ENCODE measurements at places on chromosomes 1 and 21. TPM values are rescaled to one million over a fixed set of nuclear protein-coding genes. Genes with fewer than 3 reads are reported as not detected.

- DNase-seq, result no peak
Observed at GRCh38 chr1:54619749-54620148, 3.6 kb downstream of the FAM151A start.

DNA sequence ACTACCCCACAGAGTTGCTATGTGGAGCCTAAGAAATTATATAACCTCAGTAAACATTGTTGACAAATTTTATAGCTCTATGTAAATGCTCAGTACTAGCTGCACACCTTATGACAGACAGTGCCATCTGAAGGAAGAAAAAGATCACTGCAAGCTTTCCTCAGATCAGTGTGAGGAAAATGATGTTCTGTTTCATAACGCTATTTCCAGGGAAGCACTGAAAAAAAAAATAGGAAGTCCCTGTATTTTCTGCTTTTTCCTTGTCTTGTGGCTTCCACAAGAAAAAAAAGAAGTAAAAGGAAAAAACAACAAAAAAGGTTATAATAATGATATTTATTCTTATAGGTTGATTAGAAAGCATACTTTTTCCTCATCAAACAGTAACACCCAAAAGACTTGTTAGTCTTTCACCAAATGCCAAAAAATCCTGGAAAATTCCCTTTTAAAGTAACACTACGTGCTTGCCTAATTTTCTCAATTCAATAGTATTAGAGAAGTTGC is 23.2 kb downstream of the LYST start:
- no peak for DNase-seq

DNA sequence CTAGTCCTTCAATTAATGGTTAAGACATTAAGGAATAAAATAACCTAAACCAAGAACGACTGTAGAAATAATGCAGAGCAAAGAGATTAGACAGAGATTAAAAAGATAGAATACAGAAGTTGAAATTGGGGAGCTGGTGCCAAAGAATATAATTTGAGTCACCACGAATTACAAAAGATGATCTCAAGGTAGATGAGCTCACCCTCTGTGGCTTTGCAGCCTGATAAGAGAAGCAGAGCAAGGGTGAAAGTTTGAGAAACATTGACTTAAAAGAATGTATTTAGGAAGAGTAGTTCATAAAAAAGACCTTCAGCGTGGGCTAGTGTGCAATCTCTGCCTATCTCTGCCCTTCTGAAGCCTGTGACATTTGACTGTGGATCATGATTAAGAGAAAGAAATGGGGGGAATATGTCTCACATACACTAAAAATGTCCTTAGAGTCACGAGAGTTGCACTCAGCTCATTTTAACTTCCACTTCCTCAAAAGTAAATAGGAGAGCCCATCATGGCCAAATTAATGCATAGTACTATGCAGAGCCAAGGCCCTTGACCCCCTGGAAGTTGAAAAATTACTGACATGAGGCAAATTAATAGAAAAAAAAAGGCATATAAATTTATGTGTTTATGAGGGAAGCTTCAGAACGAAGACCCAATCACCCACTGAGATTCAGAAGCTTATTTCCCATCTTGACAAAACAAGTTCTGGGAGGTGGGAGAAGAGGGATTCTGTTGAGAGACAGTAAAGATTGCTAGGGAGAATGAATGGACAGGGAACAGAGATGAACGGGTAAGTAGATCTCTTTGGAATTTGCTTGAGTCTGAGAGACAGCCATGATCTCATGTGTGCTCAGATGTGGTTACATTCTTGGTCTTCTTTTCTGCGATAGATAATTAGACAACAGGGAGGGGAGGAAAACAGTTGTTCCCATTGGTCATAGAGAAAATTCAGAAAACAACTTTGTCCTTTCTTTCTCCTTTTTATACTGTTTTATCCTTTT is 395.4 kb upstream of the LRRC7 start:
- no peak for DNase-seq

DNA sequence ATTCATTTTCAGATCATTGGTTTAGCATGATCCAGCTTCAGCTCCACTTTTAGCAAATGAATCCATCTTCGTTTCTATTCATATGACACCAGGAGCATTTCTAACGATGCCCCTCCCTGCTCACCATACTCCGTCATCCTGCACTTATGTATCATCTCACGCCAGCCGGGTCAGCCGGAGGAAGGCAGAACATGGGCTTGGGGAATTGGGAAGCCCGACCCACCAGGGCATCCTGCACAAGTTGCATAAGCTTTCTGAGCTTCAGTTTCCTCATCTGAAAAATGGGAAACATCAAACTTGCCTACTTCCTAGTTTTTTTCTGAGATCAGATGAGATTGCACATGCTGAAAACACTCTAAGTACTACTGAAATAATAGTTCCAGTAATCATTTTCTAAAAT is 194.7 kb downstream of the AK5 start:
- no peak for DNase-seq

DNA sequence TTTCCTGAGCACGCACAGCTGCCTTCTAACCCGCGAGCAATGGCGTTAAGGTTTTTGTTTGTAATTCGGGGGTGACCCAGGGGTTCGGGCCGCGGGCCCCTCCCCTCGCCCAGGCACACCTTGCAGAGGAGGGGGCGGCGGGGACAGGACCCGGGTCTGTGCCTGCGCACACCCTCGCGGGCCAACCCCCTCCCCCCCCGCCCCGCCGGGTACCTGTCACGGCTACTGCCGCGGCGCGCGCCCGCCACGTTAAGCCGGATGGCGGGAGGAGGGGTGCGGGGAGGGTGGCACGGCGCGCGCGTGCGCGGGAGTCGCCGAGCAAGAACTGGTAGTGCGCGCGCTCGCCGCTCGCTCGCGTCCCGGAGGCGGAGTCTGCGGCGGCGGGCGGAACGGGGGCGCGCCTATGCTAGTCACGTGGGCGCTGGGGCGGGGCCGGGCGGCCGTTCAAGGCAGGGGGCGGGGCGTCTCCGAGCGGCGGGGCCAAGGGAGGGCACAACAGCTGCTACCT is at the start of gene TPTE:
Gene TPTE, plus strand, starts transcription at position 493 of the 508 bp plus-strand sequence. CDS start 17,141 bp downstream, outside the sequence.
- no peak for DNase-seq

DNA sequence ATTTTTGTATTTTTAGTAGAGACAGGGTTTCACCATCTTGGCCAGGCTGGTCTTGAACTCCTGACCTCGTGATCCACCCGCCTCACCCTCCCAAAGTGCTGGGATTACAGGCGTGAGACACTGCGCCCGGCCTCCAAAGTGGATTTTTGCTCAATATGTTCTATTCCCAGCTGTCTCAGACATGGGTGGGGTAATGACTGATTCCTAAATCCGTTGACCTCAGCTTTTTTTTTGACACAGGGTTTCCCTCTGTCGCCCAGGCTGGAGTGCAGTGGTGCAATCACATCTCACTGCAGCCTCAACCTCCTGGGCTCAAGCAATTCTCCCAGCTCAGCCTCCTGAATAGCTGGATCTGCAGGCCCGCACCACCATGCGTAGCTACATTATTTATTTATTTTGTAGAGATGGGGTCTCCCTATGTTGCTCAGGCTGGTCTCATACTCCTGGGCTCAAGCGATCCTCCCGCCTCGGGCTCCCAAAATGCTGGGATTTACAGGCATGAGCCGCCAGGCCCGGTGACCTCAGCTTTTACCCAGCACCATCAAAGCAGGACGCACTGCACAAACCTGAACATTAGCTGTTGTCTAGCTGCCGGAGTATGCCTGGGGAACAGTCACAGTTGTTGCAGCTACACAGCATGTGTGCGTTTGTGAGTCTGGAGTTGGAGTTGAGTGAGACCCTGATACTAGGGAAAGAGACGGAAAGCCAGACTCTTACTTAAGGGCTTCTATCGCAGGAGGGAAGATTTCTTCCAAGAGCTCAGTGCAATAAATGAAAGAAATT is 43.7 kb upstream of the PSEN2 start:
- no peak for DNase-seq

DNA sequence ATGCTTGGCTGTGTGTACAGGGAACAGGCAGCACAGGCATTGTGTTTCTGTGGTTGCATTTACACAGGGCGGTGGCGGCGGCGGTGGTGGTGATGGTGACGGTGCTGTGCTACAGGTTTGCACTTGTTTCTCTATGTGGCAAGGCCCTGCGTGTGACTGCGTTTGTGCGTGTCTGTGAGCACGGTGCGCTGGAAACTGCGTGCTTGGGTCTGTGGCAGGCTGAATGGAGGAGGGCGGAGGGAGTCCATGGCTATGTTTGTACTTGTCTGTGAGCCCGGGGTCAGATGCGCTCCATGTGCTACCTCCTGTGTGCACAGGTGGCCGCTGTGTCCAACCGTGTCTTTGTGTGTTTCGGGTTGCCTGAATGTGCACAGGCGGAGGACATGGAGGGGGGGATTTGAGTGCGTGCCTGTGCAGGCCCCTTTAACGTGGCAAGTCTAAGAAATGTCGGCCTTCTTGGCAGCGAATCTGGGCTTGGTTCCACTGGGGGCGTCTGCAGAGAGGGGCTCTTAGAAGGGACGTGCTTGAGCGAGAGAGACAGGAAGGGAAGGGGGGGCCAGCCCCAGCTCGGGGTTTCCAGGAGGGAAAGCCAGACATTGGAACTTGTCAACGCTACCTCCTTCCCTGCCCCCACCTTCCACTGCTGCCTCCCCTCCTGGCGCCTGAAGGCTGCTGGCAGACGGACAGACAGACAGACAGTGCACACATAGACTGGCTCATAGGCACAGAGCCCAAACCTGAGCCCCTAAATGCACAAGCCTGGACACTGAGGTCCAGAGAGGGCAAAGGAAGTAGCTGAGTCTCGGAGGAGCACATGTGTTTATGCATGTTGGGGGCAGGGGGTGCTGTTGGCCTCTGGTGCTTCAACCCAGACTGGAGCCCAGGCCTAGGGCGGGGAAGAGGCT is 32.7 kb upstream of the WASF2 start:
- peak; percentile 85 for DNase-seq

- no peak for DNase-seq
Observed at GRCh38 chr21:45403133-45403824, 1.7 kb upstream of the COL18A1 start.

DNA sequence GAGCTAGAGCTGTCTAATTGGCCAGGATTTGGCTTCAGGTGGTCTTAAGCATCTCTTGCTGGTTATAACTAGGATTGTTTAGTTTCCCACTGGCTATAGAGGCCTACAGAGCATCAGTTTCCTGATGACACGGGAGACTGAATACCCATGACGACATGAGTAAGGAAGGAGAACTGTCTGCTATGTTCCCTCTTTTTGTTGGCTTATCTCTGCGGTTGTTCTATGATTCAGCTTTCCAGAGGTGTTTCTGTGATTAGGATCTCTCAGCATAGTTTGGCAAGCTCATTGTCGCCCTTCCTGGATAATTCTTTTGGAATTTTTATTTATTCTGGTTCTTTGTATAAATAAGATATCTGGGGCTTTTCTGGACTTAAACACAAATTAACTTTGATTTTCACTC is 163.4 kb downstream of the OLFM3 start:
- DNase-seq, result no peak

GRCh38 chr1:223820971-223821370 is 24.8 kb downstream of the TP53BP2 start:
- DNase-seq, result no peak

DNA sequence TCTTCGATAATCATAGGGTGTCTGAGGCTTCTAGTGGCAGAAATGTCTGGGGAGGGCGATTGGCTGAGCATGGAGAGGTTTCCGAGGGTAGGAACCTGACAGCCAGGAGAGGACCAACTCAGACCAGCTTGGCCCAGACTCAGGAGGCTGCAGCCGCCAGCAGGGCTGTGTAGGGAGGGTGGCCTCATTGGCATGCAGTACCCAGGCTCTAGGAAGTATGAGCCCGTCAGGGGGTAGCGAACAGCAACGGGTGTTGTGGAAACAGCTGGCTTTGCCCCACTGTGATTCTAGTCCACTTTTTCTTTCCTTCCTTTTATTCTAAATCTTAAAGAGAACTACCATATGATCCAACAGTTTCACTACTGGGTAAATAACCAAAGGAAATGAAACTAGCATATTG is 103.3 kb downstream of the DIRAS3 start:
- DNase-seq, result no peak

DNA sequence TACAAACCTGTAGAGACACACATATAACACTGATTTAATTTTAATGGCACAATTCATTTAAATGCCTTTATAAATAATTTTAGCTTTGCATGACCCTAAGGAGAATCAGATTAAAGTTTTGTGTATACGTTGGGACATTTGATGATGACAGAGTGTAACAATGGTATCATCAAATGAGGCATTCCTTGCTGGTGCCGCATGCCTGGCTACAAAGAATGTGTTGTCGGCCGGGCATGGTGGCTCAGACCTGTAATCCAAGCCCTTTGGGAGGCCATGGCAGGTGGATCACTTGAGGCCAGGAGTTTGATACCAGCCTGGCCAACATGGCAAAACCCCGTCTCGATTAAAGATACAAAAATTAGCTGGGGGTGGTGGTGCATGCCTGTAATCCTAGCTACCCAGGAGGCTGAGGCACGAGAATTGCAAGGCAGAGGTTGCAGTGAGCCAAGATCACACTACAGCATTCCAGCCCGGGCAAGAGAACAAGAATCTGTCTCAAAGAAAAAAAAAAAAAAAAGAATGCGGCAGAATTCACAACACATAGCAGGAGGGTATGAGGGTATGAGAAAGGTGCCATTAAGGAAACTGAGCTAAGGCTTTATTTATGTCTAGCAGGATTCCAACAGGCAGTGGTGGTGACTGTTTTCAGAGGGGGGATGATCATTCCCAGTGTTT is 58.9 kb downstream of the PTPN14 start:
- no peak for DNase-seq

- no peak for DNase-seq
Observed at GRCh38 chr1:43511394-43511793, 19.3 kb upstream of the PTPRF start.

GRCh38 chr1:113057006-113057405 is 16.0 kb upstream of the LRIG2 start:
- DNase-seq, result no peak

DNA sequence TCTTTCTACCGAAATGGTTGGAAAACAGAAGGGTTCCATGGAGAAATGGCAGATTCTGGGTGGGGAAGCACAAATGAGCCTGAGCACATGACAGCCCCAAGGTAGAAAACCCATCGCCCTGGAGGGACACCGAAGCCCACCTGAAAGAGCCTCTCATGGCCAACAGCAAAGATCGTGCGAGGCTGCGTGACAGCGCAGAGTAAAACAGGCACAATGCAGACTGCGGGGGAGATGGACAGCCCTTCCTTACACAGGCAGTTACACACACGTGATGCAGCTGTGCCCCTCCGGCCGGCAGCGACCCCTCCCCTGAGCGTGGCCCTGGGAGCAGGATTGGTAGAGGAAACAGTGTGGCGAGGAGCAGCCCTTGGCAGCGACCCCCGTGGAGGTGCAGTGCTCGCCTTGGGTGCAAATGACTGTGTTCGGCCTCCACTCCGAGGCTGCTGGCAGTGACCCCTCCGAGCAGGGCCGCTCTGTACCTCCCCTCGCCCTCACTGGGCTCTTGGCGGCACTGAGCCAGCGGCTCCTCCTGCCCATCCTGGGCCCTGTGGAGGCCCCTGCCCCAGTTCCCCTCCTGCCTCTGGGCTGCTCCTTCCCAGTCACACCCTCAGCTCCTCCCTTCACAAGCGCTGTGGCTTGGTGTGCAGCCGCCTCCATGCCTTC is 120.9 kb upstream of the COL6A1 start:
- no peak for DNase-seq

The MNDA gene
- total RNA-seq, result not detected

The OR2L2 gene
- total RNA-seq, result not detected

The RNU1-2 gene
- 2,232 TPM for total RNA-seq

The ADGRL4 gene
- total RNA-seq, result not detected

The BRINP2 gene
- total RNA-seq, result not detected

The RGS2 gene
- 6.5 TPM for total RNA-seq

The CNR2 gene
- 3.7 TPM for total RNA-seq

The CHI3L2 gene
- total RNA-seq, result 23.8 TPM

The HSD11B1 gene
- total RNA-seq, result not detected

The KRTAP10-10 gene
- total RNA-seq, result not detected

The PPM1J gene
- total RNA-seq, result not detected

The FOXD2 gene
- total RNA-seq, result 0.31 TPM

The KCTD3 gene
- 1.9 TPM for total RNA-seq

The PDPN gene
- total RNA-seq, result not detected

The PEA15 gene
- 27.3 TPM for total RNA-seq

The DIO1 gene
- total RNA-seq, result not detected
